ENCODE measurements at places on chromosomes 11 and 22.

DNA sequence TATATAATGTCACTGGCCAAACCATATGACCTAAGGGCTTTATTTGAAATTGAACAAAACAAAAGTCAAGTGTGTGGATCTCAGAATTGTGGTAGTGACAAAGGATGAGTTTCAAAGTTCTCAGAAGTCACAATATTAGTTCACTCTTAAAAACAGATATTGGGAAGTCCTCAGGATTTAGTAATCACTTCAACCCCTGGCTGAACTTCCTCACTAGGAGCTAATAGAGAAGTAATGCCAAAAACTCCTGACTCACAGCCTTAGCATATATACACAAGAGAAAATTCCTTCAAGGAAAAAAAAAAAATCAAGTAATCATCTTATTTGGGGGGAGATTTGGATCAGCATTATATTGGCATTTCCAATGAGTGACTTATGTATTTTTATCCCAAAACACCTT lies 75.6 kb upstream of the APOA1 start:
- DNase-seq, result no peak

DNA sequence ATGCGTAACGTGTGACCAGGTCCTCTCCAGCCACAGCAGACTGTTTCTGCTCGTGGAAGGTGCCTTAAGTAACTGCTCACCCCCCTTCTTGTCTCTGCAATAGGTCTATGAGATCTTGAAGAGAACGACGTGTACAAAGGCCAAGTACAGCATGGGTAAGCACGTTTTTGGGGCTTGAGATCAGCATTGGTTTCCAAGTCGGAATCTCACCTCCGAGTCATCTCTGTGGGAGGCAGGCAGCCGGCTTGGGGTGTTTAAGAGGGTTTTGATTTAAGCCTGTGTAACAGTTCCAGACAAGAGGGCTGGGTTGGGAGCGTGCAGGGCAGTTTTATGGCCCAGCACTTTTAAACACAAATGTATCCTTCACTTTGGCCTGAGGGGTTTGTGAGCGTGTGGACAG lies 30.1 kb downstream of the ANO1 start:
- DNase-seq, result no peak

- DNase-seq, result no peak
Observed at GRCh38 chr11:31764766-31765165, 46.4 kb downstream of the PAX6 start.

- no peak for DNase-seq
Observed at GRCh38 chr22:32596471-32596870, 121.9 kb downstream of the FBXO7 start.

DNA sequence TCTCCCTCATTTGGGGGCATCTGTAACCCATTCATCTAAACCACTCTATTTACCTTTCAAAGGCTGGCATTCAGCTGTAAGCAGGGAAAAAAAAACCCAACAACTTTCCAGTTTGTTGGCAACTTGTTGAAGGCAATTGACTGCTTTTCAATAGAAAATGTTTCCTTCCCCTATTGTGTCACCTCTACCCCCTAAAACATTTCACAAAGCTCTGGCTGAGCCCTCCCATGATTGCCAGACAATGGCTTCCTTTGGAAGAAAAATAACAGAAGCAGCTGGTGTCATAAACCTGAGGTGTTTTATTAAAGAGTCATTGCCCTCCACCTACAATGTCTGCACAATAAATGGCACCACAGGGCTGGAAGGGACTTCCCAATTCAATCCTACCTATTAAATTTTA lies 22.1 kb upstream of the PSMA1 start:
- no peak for DNase-seq

All from activated CD4-positive, alpha-beta T cell treated with anti-CD3 and anti-CD28 coated beads for 24 hours (primary cell).